NCI-H2081 (cell line): ENCODE measurements at places on chromosomes 13 and 19.

DNA sequence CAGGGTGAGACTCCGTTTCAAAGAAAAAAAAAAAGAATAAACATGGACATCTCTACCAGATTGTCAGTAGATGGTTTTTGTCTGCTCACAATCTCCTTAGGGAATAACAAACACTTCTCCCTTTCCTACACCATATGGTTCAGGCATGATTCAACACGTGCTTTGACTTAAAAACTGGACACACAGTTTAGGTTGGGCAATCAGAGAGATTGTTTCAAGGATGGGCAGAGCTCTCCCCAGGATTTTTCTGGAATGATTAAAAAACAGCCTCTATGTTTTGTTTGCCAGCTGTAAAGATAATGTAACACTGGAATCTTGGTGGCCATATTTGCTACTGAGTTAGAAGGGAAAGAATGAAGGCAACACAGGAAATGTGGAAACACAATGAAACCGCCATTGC is 150.1 kb upstream of the TSC22D1 start:
- no peak for DNase-seq

DNA sequence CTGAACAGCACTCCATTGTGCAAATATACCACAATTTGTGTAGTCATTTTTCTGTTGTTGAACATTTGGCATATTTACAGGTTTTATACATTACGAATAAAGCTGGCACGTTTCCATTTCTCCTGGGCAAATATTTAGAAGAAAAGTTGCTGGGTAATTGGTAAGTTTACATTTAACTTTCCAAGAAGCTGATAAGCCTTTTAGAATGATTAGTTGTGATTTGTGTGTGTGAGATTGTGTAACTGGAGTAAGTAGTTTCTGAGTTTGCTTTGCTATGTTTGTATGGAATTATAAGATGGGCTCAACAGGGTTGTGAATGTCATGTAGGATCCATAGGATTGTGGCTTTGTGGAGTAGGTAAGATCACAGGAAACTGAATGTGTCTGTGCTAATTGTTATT is 1.6 kb upstream of the ZNF529 start:
- DNase-seq = no peak

- DNase-seq = no peak
These were observed 79.7 kb downstream of the LMO7 start for GRCh38 chr13:75715601-75716523.

DNA sequence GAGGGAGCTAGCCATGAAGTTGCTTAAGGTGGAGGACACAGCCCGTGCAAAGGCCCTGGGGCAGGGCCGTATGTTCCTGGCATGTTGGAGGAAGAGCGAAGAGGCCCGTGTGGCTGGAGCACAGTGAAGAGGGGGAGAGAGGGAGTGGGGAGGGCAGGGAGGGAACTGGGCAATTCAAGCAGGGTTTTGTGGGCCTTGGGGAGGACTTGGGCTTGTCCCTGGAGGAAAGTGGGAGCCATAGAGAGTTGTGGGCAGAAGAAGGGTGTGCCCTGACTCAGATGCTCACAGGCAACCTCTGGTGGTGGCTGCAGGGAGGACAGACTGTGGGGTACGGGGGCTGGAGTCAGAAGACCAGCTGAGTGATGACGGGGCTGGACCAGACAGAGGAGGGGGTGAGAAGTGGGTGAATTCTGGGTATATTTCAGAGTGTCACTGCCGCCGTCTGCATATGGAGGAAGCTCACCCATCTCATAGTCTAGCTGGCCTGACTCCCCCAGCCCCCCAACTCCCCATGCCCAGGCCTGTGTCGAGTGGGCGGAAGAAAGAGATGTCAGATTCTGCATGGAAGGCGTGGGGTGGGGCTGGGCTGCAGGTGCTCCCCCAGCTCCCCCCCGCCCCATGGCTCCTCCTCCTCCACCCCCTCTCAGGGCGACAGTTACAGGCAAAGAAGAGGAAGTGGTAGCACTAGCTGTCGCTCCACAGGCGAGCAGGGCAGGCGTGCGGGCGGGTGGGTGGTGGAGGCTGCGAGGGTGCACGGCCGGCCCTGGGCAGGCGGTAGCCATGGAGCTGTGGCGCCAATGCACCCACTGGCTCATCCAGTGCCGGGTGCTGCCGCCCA is at the start of gene VAV1:
Gene VAV1, plus strand, starts transcription at position 681 of the 838 bp plus-strand sequence. Its CDS starts 100 bp downstream, at position 781.
- no peak for DNase-seq

GRCh38 chr19:16957151-16957701 is 68.4 kb downstream of the F2RL3 start:
- DNase-seq = no peak

- no peak for DNase-seq
These were observed 387.5 kb downstream of the LMO7 start for GRCh38 chr13:76023652-76024051.

DNA sequence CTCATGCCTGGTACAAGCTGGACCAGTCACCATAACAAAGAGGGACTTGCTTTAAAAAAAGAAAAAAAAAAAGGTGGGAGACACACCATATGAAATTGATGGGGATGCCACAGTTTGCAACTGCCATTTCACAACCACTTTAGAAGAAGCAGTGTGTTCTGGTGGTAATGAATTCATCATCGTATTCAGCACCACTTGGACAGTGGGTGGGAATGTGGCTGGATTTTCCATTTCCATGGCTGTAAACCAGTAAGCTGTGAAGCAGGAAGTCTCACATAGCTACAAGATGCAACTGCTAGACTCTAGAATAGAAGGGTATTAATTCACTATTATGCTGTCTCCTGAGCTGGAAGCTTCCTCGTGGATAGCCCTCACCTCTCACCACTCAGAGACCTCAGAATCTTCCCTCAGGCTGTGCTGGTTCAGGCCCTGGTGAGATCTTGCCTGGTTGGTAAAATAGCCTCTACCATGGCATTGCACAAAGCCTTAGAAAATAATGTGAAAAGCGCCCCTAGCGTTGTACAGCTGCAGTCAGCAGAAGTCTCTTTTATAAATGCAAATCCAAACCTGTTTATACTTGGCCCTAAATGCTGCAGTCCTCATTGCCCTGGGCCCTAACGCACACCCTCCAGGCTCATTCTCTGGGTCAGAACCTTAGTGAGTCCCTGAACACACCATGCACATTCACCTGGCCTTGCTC is 150.7 kb downstream of the KCTD15 start:
- DNase-seq = no peak

DNA sequence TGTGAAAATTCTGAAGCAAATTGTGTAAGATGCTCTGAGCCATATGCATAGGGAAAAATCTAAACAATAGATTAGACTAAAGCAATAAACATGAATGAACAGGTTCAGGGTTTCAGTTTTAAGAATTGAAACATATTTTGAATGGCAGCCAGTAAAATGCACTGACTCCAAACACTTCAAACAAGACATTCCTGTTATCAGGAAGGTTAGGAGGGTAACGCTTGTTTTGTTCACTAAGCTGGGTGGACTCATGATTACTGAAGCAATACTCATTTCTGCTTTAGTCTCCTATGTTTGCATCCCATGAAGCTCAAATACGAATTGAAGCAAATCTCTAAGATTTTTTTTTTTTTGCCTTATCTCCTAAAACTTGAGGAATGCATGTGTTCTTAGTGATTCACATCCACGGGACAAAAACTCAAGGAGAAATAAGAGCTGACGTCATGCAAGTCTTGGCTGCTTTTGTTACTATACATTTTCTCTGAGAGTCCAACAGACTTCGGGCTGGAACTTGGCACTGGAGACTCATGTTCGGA is 29.1 kb upstream of the IGFL4 start:
- no peak for DNase-seq

GRCh38 chr13:113560645-113561416 is 23.7 kb upstream of the TFDP1 start:
- no peak for DNase-seq

DNA sequence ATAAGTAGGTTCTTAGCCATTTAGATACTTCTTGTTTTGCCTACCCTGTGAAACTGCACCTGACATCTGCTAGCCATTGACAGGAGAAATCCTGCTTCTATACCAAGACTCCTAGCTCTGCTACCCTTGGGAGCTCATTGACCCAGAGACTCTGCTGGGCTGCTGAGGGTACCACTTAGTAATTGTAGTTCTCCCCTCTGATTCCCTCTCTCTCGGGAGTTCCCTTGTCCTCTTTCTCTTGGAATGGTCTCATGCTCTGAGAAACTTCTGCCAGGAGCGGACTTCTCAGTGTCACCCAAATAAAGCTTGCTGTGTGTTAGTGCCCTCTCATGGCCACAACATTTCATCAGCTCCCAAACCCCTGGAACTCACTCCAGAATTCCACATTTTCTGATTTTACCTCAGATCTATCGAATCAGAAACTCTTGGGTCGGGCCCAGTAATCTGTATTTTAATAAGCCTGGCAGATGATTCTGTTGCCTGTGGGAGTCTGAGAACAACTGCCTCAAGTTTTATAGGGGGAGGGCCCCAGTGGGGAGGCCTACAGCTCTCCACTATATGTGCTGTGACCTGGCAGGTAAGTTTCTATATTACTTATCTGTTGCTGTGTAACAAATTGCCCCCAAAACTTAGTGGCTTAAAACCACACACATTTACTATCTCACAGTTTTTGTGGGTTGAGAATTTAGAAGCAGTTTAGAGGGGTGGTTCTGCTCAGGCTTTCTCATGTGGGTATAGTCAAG is 221.1 kb downstream of the TDRD3 start:
- DNase-seq = no peak

DNA sequence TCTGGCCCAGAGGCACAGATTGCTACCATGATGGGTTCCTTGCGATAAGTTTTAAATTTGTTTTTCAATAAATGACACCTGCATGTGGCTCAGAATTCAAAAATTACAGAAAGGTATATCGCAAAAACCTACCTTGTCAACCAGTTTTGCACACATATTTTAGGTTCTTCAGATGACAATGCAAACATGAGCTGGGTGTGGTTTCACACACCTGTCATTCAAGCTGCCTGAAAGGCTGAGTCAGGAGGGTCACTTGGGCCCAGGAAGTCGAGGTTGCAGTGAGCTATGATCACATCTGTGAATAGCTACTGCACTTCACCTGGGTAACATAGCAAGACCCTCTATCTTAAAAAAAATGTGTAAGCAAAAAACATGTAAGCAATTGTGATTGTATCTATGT is 56.1 kb downstream of the DNM2 start:
- DNase-seq = no peak

- no peak for DNase-seq
These were observed 41.2 kb downstream of the STK24 start for GRCh38 chr13:98535501-98536354.

GRCh38 chr13:113417836-113418721 is 35.2 kb downstream of the ADPRHL1 start:
- DNase-seq = no peak

DNA sequence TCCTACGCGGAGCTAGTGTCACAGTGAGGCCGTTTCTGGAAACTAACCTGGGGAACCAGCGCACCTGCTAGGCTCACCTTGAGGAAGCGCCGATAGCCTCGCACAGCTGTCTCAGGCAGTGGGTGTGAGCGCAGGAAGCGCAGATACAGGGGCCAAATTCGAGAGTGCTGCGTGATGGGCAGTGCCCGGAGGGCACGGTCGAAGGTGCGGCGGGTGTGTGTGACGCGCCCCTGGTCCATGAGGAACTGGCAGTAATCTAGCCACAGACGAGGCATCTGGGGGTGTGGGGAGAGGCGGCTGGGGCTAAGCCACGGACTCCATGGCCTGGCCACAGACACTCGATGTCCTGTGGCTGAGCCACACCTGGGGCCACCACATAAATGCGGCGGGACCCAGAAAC is 2.2 kb downstream of the XAB2 start:
- DNase-seq = no peak

GRCh38 chr19:30090476-30090875 is 148.4 kb downstream of the URI1 start:
- no peak for DNase-seq

GRCh38 chr13:50928659-50929462 is 19.3 kb downstream of the RNASEH2B start:
- no peak for DNase-seq

DNA sequence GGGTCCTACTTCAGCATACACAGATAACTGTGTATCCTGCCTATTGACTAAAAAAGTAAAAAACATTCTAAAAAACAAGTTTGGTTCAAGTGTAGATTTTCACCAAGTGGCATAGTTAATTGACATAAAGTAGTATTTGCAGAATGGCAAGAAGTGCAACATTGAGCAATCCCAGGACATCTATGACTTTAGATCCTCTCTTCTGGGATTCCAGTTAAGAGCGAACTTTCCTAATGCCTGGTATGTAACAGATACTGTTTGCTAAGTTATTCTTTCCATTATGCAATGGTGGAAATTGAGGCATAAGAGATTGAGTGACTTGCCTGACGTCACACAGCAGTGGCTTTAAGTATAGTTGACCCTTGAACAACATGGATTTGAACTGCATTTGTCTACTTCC is 96.1 kb downstream of the ZMYM2 start:
- DNase-seq = no peak

DNA sequence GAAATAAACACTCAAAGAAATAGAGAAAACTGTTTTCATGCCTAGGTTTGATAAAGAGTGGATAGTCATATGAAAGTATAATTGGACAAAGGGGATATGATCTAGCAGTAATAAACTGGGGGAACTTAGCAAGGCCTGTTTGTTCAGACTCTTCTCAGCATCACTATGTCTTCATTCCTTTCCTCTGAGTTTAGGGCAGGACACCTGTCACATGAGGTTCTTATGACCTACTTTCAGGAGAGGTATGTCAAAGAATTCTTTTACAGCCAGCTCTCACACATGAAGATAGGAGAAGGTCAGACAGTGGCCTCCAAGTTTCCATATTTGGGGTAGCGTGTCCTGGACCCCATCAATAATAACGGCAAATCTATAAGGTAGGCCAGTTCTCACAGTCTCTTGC is 11.4 kb upstream of the RFXAP start:
- DNase-seq = no peak
